Activated naive CD4-positive, alpha-beta T cell treated with Interleukin-2 at 50 U/mL for 16 hours (primary cell): ENCODE measurements at places on chromosomes 1 and 21.

GRCh38 chr1:167820684-167821355 is 93.1 kb downstream of the ADCY10 start:
- DNase-seq, result no peak

DNA sequence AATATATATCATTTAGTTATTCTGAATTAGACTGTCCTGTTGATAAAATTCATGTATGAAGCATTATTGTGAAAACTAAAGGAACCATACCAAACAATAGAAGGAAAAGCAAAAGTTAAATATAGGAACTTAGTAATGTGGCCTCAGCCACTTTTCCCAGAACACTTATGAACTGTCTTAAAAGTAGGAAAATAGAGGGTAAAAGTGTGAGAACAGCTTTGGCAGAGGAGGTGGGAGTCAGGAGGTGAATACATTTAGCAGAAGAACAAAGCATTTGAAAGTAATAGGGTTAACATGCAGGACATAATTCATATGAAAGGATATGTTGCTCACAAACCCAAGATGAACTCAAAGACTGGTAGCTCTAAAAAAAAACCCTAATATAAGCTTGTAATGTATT is 121.9 kb downstream of the KCNT2 start:
- no peak for DNase-seq

DNA sequence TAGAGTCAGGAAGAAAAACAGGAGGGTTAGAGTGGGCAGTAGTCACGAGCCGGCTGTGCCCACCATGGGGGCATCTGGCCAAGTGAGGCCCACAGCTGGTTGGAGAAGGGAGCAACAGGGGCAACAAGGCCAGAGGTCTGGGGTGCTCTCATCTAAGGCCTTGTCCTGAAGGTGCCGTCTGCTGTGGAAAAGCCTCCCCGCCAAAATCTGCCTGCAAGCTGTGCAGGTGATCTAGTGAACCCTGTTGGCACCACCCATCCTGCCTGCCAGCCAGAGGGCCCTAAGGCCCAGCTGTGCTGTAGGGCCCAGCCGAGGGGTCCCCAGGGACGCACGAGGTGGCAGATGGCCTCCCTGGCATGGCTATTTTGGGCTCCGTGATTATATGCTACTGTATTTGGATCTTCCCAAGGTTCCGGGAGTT is 51.3 kb downstream of the LGR6 start:
- no peak for DNase-seq

DNA sequence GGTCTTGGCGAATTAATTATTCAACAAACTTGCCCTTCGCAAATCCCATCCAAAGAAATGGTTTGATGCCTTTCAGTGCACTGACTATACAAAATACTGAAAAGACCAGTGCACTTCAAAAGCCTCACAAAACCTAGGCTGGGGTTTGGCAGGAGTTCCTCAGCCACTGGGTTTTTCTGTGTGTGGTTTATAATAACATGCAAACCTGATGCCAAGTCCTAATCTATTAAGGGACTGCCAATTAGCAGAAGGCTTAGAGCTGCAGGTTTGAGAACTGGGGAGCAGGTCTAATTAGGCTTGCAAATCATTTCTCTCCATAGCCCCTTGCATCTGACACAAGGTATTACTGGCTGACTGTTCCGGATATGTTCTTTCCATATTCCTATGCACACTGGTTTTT is 27.7 kb downstream of the PLPP3 start:
- DNase-seq, result no peak

DNA sequence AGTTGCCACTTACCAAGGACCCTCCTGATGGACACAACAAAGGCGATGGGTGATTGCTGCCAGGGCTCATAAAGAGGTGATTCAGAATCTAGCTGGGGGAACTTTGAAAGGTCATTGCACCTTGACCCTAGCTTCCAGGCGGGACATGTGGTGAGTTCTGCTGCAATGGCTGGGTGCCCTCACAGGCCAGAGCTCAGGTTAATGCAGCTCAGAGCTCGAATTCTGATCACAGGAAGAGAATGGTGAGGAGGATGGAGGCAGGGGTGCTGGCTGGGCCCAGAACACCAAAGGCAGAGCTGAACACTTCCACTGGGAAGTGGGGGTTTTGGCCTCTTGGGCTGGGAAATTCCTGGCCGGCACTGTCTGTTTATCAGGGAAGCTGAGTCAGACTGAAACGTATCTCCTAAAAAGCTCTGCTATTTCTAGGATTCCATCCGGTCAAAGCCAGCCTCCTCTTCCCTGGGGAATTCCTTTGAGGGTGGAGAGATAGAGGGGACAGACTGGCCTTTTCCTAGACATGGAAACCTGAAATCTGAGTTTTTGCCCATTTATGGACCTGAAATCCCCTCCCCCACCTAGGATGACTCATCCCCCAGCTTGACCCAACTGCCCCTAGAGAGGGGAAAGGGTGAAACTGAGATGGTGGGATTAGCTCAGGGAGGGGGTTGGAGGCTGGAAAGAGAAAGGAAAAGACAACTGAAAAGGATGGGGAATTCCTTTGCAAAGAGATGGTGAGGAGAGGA is 27.2 kb downstream of the NUAK2 start:
- no peak for DNase-seq

- DNase-seq, result no peak
These were observed 73.5 kb downstream of the OSBPL9 start for GRCh38 chr1:51690285-51690961.

DNA sequence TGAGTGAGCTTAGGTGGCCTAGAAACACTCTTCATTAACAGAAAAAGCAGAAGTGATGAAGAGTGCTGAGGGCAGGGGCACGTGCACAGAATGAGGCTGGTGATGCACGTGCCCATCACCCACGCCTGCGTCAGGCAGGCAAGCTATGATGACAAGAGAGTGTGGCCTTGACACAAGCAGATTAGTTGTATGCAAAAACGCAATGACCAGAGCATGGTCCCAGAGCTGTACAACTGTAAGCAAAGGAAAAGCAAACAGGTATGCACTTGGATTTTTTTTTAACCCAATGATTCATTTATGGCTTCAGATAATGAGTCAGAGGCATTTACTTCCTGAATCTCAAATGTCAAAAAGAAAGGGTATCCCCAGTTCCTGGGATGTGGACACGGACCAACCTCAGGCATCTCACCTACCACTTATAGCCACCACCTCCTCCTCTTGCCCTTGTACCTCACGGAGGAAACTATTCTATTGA is 9.1 kb upstream of the TMEM61 start:
- no peak for DNase-seq
